Thoracic aorta (tissue), 2 donors: ENCODE measurements at places on chromosomes 2 and 18. TPM values are rescaled to one million over a fixed set of nuclear protein-coding genes. Genes with fewer than 3 reads are reported as not detected.

DNA sequence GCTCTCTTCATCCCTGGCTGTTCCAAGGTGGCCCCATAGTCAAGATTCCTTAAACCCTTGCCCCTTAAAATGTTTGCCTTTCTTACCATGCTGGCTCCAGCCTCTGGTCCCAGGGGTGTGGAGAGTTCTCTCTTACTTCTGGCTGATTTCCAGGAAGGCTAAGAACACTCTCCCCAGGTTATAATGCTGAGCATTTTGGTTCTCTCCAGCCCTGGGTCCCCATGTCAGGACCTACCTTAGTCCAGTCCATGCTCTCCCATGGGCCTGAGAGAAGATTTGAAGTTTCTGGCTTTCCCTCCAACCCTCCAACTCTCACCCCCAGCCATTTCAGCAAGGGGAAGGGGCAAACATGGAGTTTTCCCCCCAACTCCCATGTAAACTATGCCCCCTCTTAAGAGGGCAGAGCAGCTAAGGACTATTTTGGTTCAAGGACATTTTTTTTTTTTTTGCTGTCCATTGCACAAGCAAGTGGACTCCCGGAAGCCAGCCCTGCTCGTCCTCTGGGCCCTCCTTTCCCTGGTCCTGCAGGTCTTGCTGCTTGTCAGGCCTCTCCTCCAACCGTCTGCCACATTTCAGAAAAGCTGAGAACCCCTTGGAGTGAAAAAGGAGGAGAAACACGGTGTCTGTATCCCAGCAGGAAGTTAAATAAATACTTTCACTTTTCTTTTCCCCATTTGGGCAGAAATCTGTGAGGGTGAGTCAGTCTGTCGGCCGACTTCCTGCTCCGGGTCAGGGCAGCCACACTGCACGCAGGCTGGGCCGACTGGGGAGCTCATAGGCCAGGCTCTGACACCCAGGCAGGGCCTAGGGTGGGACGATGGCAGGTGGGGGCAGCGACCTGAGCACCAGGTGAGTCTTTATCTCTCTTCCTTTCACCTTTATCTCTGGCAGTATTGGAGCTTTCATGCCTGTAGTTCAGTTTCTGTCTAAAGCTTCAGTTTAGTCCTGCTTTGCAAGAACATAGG, at the start of gene SP140L:
Gene SP140L, plus strand, starts transcription at position 741 of the 965 bp plus-strand sequence. Its CDS starts 77 bp downstream, at position 818.
- peak; percentile 28 for DNase-seq

Gene MTLN
- total RNA-seq: 91.3 TPM

Gene COQ10B
- 42.8 TPM for total RNA-seq

DNA sequence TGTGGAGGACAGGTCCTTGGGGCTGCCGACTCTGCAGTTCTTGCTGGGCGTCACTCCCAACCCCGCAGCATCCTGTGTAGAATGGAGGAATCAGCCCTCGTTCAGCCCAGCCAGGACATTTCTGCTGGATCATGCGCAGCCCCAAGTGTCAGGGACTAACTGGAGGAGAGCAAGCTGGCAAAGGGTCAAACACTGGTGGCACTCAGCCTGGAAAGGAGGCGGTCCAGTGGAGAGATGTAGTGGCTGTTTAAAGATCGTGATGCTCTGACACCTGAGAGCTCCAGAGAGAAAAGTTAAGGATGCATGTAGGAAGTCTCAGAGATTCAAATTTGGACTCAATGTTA, 63.6 kb upstream of the SH3RF3 start:
- DNase-seq: no peak

DNA sequence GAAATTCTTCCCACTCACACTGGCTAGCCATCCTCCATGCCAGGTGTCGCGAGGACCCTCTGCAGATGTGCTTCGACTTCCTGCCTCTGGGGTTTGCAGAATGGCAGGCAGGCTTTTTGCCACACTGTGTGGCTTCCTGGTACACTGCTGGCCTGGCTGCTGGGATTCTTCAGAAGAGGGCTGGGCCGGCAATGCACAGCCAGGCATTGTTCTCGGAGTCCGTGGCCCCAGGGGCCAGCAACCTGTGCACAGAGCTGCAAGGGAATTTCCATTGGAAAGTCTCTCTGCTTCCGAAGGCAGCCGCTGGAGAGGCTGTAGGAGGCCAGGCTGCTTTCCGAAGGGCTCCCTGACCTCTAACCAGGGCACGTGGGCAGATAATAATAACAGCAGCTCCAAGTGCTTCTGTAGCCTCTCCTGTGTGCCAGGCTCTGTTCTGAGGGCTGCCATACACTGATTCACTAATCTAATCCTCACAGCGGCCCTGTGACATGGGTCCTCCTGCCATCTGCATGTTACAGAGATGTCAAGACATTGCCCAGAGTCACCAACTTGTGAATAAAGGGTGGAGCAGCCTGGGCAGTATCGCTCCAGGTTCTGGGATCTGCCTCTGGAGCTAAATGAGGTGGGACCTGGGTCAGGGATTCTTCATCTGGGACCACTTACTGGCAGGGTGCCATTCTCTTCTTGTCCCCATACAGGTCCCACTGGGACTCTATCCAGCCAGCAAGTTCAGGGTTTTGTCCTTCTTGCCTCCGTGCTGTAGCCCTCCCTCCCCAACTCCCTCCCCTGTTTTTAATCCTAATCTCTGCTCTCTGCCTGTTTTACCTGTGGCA, 5.0 kb downstream of the LDLRAD4 start:
- no peak for DNase-seq

DNA sequence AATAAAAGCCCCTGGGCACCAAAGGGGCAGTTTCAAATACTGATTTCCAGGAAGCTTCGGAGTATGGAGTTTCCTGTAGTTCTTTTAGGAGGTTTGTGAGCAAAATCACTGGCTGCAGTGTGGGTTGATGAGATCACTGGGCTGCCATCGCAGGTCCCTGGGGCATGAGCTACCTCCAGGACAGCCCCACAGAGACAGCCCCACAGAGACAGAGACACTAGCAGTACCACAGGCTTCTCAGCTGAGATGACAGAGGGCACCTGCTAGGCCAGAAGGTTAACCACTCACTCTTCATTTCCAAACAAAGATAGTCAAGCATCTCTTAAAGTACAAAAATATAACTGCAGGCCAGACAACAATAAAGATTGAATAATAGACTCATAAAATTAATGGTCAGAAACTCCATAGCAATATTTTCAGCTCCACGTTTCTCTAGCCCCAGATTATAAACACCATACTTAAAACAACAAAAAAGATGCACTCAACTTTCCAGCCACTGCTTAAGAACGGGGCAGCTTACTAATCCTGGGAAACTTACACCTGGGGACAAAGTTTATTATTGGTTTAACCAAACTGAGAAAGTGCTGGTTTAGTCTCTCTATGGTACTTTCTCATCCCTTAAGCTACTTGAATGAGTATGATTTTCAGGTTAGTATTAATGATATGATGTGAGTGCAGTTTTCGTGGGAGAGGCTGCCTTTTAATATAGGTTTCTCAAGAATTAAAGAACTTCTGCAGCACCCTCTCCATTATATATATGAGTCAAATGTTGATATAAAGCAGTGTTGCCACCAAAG, 11.6 kb downstream of the AFF3 start:
- no peak for DNase-seq
